ENCODE measurements at places on chromosomes 6 and 20.
A peak's percentile ranks its signal among the peaks of the same experiment; 100 is the strongest.

- no peak for DNase-seq
Measured at GRCh38 chr6:15250187-15251168, 4.6 kb downstream of the JARID2 start.

GRCh38 chr6:30206152-30206551 is 7.1 kb downstream of the TRIM26 start:
- no peak for DNase-seq

DNA sequence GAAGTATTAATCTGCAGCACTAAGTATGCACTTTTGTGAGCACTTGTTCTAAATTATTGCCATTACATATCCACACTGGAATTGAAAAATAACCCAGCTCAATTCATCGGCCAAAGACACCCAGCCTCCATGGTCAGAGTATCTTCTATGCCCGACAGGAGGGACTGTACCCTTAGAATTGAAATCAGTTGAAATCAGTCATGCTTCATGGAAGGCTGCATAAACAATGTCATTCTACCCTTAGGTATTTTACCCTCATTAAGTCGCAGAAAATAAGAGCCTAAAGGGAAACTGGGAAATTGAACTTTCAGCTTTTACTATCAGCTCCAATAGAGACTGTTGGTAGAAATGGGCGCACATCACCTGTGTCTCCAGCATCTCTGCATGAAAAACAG is 2.9 kb upstream of the RAMACL start:
- no peak for DNase-seq

GRCh38 chr6:132592855-132593254 is 3.3 kb upstream of the TAAR5 start:
- DNase-seq: no peak

- DNase-seq: peak; percentile 96
Measured at GRCh38 chr20:50957798-50958614, at the start of gene DPM1. TSS of gene DPM1 (minus strand) at chr20:50958532. CDS start at chr20:50958523, 9 bp downstream.

DNA sequence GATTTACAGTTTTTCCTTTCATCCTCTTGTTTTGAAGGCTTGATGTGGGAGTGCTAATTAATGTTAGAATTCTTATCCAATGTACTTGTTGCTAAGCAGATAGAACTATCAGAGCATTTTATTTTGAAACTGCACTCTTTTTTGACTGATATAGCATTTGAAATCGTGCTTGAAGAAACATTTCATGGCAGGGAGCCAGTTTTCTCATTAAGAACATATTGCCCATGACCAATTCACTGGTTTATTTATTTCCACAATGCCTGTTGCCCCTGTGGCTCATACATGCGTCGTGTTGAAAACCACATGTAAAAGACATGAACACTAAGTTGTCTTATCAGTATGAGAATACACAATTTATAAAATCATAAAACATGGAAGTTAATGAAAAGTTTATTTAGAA is 479.7 kb upstream of the FLRT3 start:
- no peak for DNase-seq

GRCh38 chr6:108952776-108953486 is 104.7 kb downstream of the ARMC2 start:
- DNase-seq: no peak
